ENCODE measurements at places on chromosomes 6 and 20. TPM values are rescaled to one million over a fixed set of nuclear protein-coding genes. Genes with fewer than 3 reads are reported as not detected.

The MUC21 gene
- polyA plus RNA-seq, result not detected

GRCh38 chr20:31707994-31708735 lies 14.5 kb downstream of the BCL2L1 start:
- no peak for DNase-seq

The MUCL3 gene
- not detected for polyA plus RNA-seq

The PRKN gene
- 0.42 TPM for polyA plus RNA-seq

Data from BJ (cell line).